Fibroblast of lung (primary cell): ENCODE measurements at places on chromosomes 5 and 9. TPM values are rescaled to one million over a fixed set of nuclear protein-coding genes. Genes with fewer than 3 reads are reported as not detected.

Gene PCDHGC5
- 0.97 and 1.1 TPM in 2 replicates for polyA plus RNA-seq

Gene TOR2A
- 4.6 and 5.0 TPM in 2 replicates for polyA plus RNA-seq

Gene SAXO1
- polyA plus RNA-seq = 0.01 TPM in 1 of 2 replicates, not detected in the other

Gene SGTB
- polyA plus RNA-seq = 15.5 and 18.7 TPM in 2 replicates

Gene SNCB
- 0.22 and 2.3 TPM in 2 replicates for polyA plus RNA-seq

Gene PDE8B
- polyA plus RNA-seq = 0.09 and 0.18 TPM in 2 replicates

Gene PCDHGC4
- polyA plus RNA-seq = 0.48 and 0.76 TPM in 2 replicates

Gene THG1L
- 16.1 and 18.0 TPM in 2 replicates for polyA plus RNA-seq

Gene PPIC
- polyA plus RNA-seq = 74.1 and 105 TPM in 2 replicates

Gene PRR16
- 41.8 and 44.6 TPM in 2 replicates for polyA plus RNA-seq

Gene AQP3
- polyA plus RNA-seq = 3.2 and 4.4 TPM in 2 replicates

Gene SLC6A18
- polyA plus RNA-seq = not detected in 2 replicates

Gene MEGF9
- polyA plus RNA-seq = 15.8 and 21.9 TPM in 2 replicates

Gene RAI14
- 98.7 and 128 TPM in 2 replicates for polyA plus RNA-seq

Gene MARCHF3
- 8.6 and 15.2 TPM in 2 replicates for polyA plus RNA-seq

Gene NMRK1
- 16.0 and 19.4 TPM in 2 replicates for polyA plus RNA-seq

Gene AIF1L
- 1.8 and 2.3 TPM in 2 replicates for polyA plus RNA-seq

Gene TICAM2
- polyA plus RNA-seq = 8.1 and 10.3 TPM in 2 replicates

Gene THBS4
- 0.11 and 0.79 TPM in 2 replicates for polyA plus RNA-seq

Gene BRINP1
- polyA plus RNA-seq = 0.02 and 0.06 TPM in 2 replicates

Gene TTC16
- 0.02 TPM in 1 of 2 replicates, not detected in the other for polyA plus RNA-seq

Gene TEX48
- not detected in 2 replicates for polyA plus RNA-seq

Gene IGFBPL1
- polyA plus RNA-seq = not detected in 2 replicates

Gene CARTPT
- polyA plus RNA-seq = not detected in 2 replicates

Gene PCDHB14
- polyA plus RNA-seq = 0.18 and 0.86 TPM in 2 replicates

Gene SLIT3
- polyA plus RNA-seq = 1.6 and 3.3 TPM in 2 replicates

Gene IL5
- not detected in 2 replicates for polyA plus RNA-seq

Gene ABLIM3
- polyA plus RNA-seq = 49.9 and 67.8 TPM in 2 replicates

Gene FCN2
- not detected in 2 replicates for polyA plus RNA-seq

Gene HSPB3
- 5.3 and 18.6 TPM in 2 replicates for polyA plus RNA-seq

Gene SLC6A7
- 0.02 TPM in 1 of 2 replicates, not detected in the other for polyA plus RNA-seq

Gene HOMER1
- polyA plus RNA-seq = 3.8 and 3.9 TPM in 2 replicates

Gene TAS2R1
- 0.18 TPM in 1 of 2 replicates, not detected in the other for polyA plus RNA-seq

Gene ADAMTS13
- 0.45 and 0.78 TPM in 2 replicates for polyA plus RNA-seq

Gene ADAMTS12
- 35.9 and 44.8 TPM in 2 replicates for polyA plus RNA-seq

Gene NEUROG1
- polyA plus RNA-seq = not detected in 2 replicates

Gene BHMT
- not detected in 2 replicates for polyA plus RNA-seq

Gene CARD6
- 8.1 and 8.7 TPM in 2 replicates for polyA plus RNA-seq

Gene PCDHGB4
- polyA plus RNA-seq = 13.3 and 15.5 TPM in 2 replicates

Gene F2RL1
- 12.4 and 24.9 TPM in 2 replicates for polyA plus RNA-seq

Gene TMC1
- 0.02 and 0.27 TPM in 2 replicates for polyA plus RNA-seq

Gene ANKDD1B
- polyA plus RNA-seq = 0.03 and 0.07 TPM in 2 replicates

Gene CNOT6
- polyA plus RNA-seq = 19.5 and 20.0 TPM in 2 replicates

Gene RANBP3L
- polyA plus RNA-seq = 0.03 and 0.09 TPM in 2 replicates

Gene ZNF79
- polyA plus RNA-seq = 4.9 and 5.3 TPM in 2 replicates

Gene KCNT1
- polyA plus RNA-seq = not detected in 2 replicates

Gene ADAMTSL2
- polyA plus RNA-seq = 0.09 TPM in 1 of 2 replicates, not detected in the other

Gene ABCA1
- 11.5 and 22.4 TPM in 2 replicates for polyA plus RNA-seq

Gene DOCK2
- 1.1 and 1.3 TPM in 2 replicates for polyA plus RNA-seq

Gene GPR151
- not detected in 2 replicates for polyA plus RNA-seq

Gene SMC2
- polyA plus RNA-seq = 8.9 and 18.6 TPM in 2 replicates

Gene SNAPC4
- 1.8 and 2.4 TPM in 2 replicates for polyA plus RNA-seq

Gene CCDC192
- not detected in 2 replicates for polyA plus RNA-seq

Gene CARD19
- polyA plus RNA-seq = 30.2 and 40.0 TPM in 2 replicates

Gene RAB3C
- polyA plus RNA-seq = not detected in 2 replicates
